Choroid plexus epithelial cell (primary cell): ENCODE measurements at places on chromosomes 1 and 21.

DNA sequence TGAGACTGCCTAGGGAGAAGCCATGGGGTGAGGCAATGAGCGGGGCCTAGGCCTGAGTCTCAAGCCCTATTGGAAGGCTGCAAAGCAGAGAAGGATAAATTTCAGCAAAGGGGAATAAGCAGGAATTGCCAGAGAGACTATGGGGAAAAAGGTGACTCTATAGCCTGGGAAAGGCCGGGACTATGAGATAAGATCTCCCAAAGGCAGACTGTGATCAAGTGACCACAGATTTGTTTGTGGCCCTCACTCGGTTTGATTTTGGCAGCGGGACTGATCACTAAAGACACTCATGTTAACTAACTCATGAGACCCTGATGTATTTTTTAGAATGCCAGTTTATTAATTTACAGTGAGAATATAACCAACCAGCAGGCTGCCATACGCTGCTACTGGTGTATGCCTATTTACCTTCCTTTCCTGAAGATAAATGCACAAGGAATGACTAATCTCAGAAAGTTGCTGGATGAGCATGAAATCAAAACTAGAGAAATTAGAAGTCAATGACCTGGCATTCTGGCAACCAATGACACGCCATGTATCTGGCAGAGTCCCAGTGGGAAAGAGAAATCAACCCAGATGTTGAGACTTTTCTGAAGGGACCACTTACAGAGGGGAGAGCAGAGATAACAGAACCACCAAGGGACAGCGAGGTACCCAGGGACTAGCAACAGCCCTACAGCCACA lies 4.3 kb downstream of the HSF2BP start:
- DNase-seq, result peak; percentile 64

GRCh38 chr1:220370041-220370700 lies 97.9 kb upstream of the RAB3GAP2 start:
- peak; percentile 65 for DNase-seq

DNA sequence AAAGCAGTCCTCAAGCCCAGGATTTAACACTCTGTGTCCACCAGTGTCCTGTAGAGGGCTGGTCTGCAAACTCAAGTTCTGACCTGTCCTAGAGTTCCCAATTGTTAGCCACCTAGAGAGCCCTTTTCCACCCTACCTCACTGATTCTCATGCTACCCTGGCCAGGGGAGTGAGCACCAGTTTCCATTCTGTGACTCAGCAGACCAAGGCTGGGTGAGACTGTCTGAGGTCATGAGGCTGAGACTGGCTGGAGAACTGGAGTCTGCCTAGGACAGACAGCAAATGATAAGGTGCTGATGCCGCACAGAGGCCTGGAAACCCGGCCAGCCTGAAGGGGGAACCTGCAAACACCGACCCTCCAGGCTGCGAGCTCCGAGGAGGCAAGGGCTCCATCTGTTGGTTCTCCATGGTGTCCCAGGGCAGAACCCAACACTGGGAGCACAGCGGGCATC lies 13.7 kb downstream of the GLIS1 start:
- peak; percentile 38 for DNase-seq

- no peak for DNase-seq
Measured at GRCh38 chr1:200257235-200257634, 152.6 kb downstream of the ZNF281 start.

- DNase-seq, result peak; percentile 85
Measured at GRCh38 chr21:42002421-42002958, 7.7 kb downstream of the ZBTB21 start.

- peak; percentile 30 for DNase-seq
Measured at GRCh38 chr1:45306319-45306718, 20.4 kb upstream of the HPDL start.

DNA sequence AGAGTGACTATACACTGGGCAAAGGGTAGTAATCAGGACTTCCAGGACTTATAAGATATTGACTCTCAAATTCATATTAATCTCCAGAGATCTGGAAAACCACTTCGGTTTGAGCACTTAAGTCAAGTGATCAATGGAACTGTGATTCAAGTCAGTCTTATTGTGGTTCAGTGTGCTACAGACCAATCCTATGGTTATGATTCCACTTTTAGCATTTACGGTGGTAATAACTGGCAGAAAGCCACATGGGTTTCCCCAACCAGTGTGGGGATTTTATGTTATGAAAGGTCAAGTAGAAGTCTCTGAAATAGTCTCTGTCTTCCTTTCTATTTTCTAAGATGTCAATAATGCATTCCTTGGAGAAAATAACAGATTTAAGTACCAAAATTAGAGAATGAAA lies 151.3 kb upstream of the NEGR1 start:
- no peak for DNase-seq

DNA sequence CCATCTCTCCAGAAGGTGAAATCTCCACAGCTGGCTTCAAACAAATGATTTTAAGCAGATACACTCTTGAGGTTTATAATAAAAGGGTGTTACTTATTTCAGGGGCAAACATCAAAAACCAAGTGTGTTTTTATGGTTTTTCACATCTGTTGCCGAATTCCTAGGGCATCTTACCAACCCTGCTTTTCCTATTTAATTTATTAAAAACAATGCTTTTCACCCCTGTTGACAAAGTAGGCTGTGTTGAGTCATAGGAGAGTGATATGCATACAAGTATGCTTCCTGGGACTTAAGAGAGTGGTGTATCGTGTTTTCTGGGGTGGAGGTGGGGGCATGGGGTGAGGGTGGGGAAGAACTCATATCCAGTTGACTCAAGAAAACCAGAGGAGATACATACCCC lies 29.3 kb upstream of the IL20 start:
- DNase-seq, result no peak

DNA sequence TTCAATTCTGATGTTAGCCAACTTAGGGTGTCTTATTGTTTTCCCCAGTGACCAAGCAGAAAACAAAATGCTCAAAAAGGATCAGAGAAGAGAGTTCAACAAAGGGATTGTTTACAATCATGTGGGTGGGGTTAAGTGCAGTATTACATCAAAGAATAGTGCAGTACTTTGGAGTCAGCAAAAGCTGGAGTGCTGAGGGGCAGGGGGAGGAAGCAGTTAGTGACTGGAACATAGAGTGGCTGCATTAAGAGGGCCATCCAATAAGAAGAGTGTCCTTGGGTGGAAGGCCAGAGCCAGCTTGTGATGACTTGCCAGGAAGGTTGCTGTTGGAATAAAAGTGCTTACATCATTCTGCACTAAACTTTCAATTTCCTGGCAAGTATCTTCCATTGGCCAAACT lies 175.5 kb downstream of the CYYR1 start:
- DNase-seq, result peak; percentile 13

- no peak for DNase-seq
Measured at GRCh38 chr1:181947441-181947840, 114.1 kb downstream of the ZNF648 start.

DNA sequence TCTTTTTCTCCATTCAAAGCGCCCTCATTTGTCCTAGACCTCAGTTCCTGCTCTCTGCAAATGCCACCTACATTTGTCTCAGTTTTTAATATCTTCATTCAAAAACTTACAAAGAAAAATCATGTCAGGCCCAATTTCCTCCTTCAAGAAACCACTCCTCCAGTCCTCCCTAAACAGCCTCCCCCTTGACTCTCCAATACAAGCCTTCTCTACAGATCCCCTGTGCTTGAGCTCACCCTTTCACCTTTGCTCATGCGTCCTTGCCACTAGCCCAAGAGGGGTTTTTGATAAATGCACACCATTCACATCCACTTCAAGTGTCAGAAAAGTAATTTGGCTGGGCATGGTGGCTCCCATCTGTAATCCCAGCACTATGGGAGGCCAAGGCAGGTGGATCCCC lies 140.6 kb downstream of the RERE start:
- no peak for DNase-seq

GRCh38 chr1:211687462-211688215 lies 12.2 kb upstream of the NEK2 start:
- DNase-seq, result no peak

- DNase-seq, result no peak
Measured at GRCh38 chr1:208544053-208544452, 299.9 kb upstream of the PLXNA2 start.

DNA sequence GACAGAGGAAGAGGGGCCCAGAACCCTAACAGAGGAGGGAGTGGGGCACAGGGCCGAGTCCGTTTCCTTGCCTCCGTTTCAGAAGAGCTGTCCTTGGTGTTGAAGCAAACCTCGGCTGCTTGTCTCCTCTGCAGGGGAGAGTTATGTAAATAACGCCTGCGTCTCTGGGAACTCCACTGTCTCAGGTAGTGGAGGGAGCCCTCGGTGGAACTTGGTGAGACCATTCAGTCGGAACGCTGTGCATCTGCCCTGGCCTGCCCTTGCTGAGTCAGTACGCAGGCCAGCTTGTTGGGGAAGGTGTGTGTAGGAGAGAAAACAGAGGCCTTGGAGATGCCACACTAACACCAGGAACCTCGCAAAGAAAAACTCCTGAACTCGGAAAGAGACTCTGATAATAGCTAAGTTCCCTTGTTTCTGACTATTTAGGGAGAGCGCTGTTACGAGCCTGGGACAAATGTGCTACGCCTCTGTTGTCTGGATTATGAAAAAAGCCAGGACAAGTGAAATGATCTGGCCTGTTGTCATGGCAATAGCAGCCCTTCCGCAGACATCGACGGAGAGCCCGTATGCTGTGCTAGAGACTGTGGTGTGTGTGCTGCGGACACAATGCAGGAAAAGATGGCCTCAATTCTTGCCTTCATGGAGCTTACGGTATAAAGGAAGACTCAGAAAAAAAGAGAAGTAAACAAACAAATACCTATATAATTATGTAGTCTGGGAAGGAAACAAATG lies 94.6 kb upstream of the AKT3 start:
- peak; percentile 73 for DNase-seq

- DNase-seq, result no peak
Measured at GRCh38 chr1:18643154-18644012, 12.7 kb downstream of the PAX7 start.

GRCh38 chr1:185530215-185530614 lies 204.0 kb upstream of the HMCN1 start:
- DNase-seq, result no peak

DNA sequence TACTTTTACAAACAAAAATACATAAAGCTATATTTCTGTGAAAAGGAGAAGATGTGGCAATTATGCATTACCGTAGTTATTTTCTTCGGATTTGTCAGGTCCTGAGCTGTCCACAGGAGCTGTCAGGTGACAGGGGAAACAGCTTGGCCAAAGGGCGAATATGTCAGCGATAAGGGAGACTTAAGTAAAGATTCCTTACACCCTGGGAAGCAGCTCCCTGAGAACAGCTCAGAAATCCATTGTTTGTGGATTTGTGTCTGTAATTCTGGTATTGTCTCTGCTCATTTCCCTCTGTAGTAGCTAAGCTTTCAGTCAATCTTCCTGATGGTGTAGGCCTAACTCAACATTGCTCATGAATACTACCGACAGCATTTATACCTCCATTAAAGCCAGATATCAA lies 7.1 kb upstream of the CD34 start:
- DNase-seq, result no peak

DNA sequence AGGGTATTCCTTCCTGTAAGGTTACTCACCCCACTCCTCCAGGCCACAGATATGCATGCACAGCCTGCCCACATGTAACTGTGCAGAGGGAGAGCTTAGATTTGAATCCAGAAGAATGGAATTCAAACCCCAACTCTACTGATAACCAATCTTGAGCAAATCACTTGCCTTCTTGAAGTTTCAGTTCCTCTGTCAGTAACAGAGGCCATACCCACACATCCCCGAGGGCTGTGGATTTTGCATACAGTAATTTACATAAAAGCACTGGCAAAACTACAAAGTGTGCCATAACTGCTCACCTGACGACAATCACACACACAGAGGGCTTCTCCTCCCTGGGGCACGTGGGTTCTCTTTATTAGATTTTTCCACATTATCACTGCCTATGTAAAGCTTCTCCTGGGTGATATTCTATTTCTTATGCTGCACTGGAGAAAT lies 18.6 kb downstream of the CD247 start:
- DNase-seq, result no peak

GRCh38 chr1:11991969-11992676 lies 11.9 kb downstream of the MFN2 start:
- no peak for DNase-seq

GRCh38 chr1:153288634-153289275 lies 24.0 kb downstream of the PGLYRP3 start:
- DNase-seq, result no peak

DNA sequence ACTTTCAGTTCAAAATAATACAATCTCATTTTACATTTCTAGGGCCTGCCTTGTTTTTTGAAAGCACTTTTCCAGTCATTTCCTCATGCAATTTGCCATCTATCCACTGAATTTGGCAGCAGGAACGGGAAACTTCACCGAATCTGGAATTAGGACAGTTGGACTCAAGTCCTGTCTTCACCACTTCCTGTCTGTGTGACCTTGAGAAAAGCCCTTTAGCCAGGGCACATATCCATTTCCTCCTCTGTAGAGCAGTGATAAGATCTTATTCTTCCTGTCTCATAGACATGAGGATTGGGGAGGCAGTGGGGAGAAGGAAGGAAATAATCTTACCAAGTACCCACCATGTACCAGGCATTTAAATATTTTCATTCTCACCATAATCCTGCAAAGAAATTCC lies 12.0 kb downstream of the VAV3 start:
- peak; percentile 27 for DNase-seq

DNA sequence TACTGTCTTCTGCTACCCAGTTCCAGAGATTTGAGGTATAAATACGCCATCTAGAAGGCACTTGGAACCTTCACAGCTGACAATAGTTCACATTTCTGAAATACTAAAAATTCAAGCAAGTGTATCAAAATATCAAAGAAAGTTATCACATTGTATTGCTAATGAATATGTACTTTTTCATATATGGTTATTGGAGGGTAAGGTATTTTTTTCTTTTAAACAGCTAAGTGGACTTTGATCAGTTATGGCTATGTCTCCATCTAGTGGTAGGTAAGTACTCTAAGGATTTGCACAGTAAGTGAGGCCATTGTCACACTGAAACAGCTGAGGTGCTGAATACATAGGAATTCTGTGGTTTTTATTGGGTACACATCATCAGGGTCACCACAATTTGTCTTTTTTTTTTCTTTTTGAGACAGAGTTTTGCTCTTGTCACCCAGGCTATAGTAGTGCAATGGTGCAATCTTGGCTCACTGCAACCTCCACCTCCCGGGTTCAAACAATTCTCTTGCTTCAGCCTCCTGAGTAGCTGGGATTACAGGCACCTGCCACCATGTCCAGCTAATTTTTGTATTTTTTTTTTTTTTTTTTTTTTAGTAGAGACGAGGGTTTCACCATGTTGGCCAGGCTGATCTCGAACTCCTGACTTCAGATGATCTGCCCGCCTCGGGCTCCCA lies 49.1 kb upstream of the CR2 start:
- peak; percentile 88 for DNase-seq

GRCh38 chr21:45629046-45629981 lies 14.2 kb upstream of the PCBP3 start:
- no peak for DNase-seq

GRCh38 chr1:157496121-157496526 lies 56.2 kb downstream of the FCRL5 start:
- DNase-seq, result peak; percentile 44
